CD4-positive, alpha-beta T cell treated with Interleukin-4 for 1 hour (primary cell): ENCODE measurements at places on chromosomes 7 and 10.

DNA sequence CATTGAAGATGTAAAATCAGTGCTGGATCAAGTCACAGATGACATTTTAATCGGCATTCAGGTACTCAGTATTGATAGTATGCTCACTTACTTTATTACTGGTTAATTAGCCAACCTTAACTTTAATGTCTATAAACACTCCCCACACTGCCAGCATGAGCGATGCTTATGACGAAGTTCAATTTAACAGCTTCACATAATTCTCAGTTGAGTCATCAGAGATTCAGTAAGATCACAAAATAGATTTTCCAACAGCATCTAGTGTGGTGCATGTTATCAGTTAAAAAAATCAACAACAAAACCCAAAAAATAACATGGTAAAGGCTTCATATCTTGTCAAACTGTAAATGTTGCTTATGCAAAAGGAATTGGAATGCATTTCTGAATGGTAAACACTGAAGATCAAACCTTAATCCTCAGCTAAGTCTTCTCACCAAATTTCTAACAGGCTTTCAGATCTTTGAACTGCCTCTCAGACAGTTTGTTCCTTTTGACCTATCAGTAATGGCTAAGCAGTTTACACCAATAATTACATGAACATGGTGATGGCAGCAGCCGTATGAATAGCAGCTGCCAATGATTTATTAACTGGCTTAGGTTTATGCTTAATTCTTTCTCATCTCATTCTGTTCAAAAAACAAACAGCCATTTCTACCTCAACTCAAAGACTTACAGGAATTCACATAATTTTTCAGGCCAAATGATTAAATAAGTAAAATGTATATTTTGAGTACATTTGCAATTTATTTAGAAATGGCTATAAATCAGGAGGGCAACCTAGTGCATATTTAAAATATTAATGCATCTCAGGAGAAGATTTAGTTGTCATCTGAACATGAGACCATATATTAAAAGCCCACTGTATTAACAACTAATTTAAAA is 98.5 kb downstream of the CABCOCO1 start:
- DNase-seq, result no peak

DNA sequence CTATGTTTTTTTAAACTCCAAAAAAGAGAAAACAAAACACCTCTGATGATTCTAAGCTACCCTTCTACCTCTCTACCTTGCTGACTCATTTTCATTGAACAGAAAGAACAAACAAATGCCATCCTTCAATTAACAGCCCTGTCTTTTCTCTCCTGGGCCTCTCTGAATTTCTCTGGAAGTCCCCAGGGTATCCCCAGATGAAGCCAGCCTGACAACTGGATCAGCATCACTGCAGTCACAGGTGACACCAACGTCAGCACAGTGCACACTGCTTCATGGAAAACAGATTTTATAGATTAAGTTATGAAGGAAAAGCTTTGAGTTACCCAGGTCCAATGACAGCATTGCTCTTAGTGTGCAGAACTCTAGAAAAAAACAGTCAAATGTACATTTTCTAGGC is 5.7 kb downstream of the HUS1 start:
- no peak for DNase-seq

- DNase-seq, result no peak
Observed at GRCh38 chr10:133088956-133089800, 1.5 kb downstream of the ADGRA1 start.

DNA sequence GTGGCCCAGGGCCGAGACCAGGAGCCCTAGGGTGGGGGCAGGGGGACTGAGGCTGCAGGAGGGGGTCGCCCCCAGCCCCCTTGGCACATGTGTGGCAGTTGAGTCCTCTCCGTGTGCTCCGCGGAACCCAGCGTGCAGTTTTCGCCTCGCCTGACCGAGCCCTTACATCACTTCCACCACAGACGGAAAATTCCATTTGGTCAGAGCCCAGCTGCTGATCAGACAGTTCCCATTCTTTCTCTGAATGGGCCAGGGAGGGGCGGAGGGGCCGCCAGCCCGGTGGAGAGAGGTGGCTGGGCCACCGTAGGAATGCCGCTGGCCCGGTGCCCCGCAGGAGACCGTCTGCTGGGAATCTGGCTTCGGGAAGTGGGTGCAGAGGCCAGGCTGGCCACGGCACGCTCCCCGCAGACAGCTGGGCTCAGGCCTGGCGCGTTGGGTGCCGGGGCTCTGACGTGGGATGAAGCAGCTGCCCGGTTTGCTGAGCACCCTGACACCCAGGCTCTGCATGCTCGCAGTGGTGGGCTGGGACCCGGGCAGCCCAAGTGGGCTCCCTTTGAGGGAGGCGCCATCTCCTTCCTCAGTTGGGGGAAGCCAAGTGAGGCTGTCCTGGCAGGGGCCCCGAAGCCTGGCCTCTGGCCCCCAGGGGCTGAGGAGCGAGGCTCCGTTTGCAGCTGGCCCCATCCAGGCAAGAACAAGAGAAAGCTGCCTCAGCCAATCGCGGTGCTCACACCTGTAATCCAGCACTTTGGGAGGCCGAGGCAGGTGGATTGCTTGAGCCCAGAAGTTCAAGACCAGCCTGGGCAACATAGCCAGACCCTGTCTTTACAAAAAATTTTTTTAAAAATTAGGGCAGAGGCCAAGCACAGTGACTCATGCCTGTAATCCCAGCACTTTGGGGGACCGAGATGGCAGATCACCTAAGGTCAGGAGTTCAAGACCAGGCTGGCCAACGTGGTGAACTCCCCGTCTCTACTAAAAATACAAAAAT is 9.9 kb downstream of the TTYH3 start:
- no peak for DNase-seq

DNA sequence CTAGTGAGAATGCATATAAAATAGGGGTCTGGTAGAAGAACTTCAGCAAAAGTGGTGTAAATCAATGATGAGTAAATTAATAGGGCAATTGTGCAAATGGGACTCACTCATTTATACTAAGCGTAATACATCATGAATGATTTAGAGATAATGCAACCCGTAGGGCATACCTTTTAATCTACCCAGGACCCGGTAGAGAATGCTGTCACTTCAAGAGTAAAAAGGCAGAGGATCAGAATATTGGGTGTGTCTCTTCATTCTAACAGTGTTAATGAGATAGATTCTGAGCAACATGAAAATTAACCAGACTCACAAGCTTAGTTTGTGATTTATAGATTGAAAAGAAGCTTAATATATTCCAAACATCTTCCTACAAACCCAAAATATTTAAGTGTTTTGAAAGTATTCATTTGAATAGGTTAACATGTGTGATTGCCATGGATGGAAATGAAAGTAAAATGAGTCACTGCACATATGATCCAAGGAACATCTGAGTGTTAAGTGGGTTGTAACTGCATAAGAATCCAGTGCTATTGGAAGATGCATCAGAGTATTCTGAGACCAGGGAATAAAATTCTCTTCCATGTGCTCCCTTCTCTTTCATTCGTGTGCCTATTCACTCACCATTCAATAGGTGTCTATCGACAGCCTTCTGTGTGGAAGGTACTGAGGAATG is 690.6 kb downstream of the AUTS2 start:
- DNase-seq, result no peak

- DNase-seq, result no peak
Observed at GRCh38 chr10:106278383-106278782, 886.1 kb downstream of the SORCS1 start.
